ENCODE measurements at places on chromosomes 7 and 10. TPM values are rescaled to one million over a fixed set of nuclear protein-coding genes. Genes with fewer than 3 reads are reported as not detected.

DNA sequence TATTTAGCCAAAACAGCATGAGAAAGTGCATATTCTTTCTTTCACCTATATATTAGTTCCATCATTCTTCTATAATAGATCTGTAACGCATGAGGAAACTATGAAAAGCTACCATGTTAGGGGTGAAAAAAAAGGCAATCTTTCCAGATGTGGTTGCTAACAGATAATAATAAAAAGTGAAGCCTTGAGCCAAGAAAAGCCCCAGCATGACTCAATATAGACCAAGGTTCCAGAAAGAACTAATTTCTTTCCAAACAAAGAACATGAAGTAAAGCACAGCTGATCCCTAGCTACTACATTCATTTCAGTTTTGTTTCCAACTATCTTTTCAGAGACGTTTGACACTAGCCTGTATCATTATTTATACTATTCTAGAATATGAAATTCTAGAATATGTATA is 16.4 kb downstream of the ARL4A start:
- peak; percentile 38 for DNase-seq

GRCh38 chr10:29687421-29688164 is 52.8 kb upstream of the SVIL start:
- peak; percentile 24 for DNase-seq

DNA sequence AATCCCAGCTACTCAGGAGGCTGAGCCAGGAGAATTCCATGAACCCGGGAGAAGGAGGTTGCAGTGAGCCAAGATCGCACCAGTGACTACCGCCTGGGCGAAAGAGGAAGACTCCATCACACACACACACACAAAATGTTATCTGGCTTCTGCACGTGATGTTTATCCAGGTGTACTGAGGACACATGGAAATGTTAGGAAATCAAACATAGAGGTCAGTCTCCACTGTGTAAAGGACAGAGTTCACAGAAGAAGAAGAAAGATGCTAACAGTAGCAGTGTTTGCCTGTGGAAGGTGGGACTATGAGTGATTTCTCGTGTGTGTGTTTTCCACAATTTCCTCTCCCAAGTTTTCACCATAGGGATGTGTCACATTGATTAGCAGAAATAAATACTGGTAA is 256.9 kb downstream of the ELMO1 start:
- DNase-seq = no peak

- peak; percentile 57 for DNase-seq
Measured at GRCh38 chr7:47337531-47337930, 244.4 kb downstream of the TNS3 start.

Gene CYP2W1
- total RNA-seq = not detected

Gene TCAF2
- 2.0 TPM for total RNA-seq

Gene DRGX
- total RNA-seq = not detected
